CD4-positive, alpha-beta T cell (primary cell): ENCODE measurements at places on chromosomes 3 and 15.

DNA sequence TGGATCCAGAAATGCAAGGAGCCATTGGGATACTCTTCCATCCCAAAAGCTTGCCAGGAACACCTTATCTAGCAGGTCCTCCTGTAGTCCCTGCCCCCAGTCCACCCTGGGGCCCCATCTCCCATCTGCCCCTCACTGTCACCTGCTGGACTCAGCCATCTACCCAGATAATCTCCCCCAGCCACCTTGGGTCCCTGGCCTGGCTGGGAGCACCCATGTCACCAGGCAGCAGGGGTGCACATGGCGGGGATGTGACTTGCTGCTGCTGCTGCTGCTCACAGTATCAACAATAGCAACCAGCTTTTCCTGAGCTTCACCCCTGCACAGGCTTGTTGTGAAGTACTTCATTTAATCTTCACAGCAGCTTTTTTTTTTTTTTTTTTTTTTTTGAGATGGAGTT, 12.6 kb downstream of the PTH1R start:
- no peak for DNase-seq
- no peak overlapping the region for H3K27ac ChIP-seq
- H3K36me3 ChIP-seq = no peaks in the 10 kb centered on the region
- H3K4me1 ChIP-seq = peaks cover 12% of the 10 kb centered on the region
- H3K4me3 ChIP-seq = no peak overlapping the region

- H3K27ac ChIP-seq = no peak overlapping the region
- H3K27me3 ChIP-seq = no peaks in the 10 kb centered on the region
- peaks cover 4% of the 10 kb centered on the region for H3K4me1 ChIP-seq
- no peak overlapping the region for H3K4me3 ChIP-seq
These were observed 29.6 kb downstream of the FNDC3B start for GRCh38 chr3:172068977-172069376.

GRCh38 chr3:53957831-53958230, 66.2 kb upstream of the SELENOK start:
- H3K27ac ChIP-seq = no peak overlapping the region
- no peak overlapping the region for H3K4me3 ChIP-seq
- no peaks in the 10 kb centered on the region for H3K4me1 ChIP-seq
- DNase-seq = no peak
- peaks cover 2% of the 10 kb centered on the region for H3K27me3 ChIP-seq
- no peaks in the 10 kb centered on the region for H3K36me3 ChIP-seq

DNA sequence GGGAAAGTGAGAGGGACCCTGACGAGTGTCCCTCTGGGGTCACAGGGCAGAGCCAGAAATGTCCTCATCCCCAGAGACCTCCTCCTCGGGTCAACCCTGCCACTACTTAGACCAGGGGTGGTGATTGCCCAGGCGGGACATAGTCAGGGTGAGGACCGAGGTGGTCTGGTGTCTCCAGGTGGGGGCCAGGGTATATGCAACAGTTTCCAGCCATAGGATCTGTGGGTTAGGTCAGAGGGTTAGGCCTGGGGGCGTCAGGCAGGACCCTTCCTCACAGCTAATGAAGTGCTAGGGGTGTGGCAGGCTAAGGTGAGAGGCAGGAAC, 22.3 kb upstream of the FBLN2 start:
- no peak overlapping the region for H3K4me3 ChIP-seq
- H3K4me1 ChIP-seq = no peaks in the 10 kb centered on the region
- no peak overlapping the region for H3K27ac ChIP-seq
- H3K27me3 ChIP-seq = no peaks in the 10 kb centered on the region
- no peaks in the 10 kb centered on the region for H3K36me3 ChIP-seq
- DNase-seq = no peak

DNA sequence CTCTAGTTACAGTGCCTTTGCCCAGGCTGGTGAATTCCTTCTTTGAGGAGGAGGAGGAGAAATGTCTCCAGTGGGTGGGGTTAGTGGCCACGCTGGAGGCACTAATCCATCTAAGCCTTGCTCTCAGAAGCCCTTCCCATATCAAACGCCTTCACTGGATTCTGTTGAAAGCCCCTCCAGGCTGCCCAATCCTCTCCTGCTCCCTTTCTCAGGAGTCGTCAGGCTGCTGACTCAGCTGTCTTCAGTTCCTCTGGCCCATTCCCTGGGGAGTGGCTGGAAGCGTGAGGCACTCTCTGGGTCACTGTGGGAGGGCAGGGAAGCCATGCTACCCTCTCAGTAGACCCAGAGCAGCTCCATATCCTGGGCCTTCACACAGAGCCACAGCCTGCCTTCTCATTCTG, 2.7 kb downstream of the AP2M1 start:
- no peak overlapping the region for H3K4me3 ChIP-seq
- H3K4me1 ChIP-seq = peaks cover 35% of the 10 kb centered on the region
- H3K27me3 ChIP-seq = no peaks in the 10 kb centered on the region
- no peak overlapping the region for H3K27ac ChIP-seq
- H3K36me3 ChIP-seq = peaks cover 56% of the 10 kb centered on the region

DNA sequence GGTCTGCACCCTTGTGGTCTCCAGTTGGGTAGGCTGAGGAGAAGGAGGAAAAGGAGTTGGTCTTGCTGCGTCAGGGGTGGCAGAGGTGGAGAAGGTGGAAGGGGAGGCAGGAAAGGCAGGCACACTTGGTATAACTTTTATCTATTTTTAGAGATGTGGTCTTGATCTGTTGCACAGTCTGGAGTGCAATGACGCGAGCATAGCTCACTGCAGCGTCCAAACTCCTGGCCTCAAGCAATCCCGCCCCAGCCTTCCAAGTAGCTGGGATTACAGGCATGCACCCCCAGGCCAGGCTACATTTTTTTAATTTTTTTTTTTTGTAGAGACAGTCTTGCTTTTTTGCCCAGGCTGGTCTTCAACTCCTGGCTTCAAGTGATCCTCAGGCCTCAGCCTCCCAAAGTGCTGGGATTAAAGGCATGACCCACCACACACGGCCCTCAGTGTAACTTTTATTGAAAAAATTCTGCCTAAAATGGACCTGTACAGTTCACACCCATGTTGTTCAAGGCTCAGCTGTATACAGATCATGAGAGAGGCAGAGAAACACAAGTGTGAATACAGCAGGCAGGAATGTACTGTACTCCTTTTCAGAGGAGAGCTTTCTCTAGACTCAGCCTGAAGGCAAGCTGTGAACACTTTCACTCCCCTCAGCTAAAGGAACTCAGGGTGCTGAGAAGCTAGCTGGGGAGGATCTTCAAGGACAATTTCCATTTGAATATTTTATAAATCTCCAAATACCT, 2.1 kb upstream of the RHOV start:
- no peak overlapping the region for H3K27ac ChIP-seq
- H3K4me1 ChIP-seq = peaks cover 14% of the 10 kb centered on the region
- no peaks in the 10 kb centered on the region for H3K36me3 ChIP-seq
- no peak overlapping the region for H3K4me3 ChIP-seq
- no peaks in the 10 kb centered on the region for H3K27me3 ChIP-seq

DNA sequence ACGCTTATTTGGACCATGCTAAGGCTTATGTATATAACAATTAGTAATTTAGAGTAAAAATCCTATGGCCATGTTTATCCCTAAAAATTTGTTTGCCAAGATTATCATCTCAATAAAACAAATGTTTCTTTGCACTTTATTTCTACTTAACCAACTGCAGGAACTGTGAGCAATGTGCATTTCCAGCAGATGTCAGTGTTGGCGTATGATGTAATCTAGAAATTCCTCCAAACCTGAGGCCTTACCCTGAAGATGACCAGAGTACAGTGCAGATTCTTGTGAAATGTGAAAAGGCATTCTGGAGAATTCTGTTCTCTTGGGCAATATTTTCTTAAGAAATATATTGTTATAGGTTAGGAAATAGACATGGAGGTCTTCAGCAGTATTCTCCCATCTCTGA, 205.9 kb downstream of the MBNL1 start:
- H3K27me3 ChIP-seq = no peaks in the 10 kb centered on the region
- H3K36me3 ChIP-seq = no peaks in the 10 kb centered on the region
- peaks cover 10% of the 10 kb centered on the region for H3K4me1 ChIP-seq

- no peak overlapping the region for H3K27ac ChIP-seq
- H3K4me1 ChIP-seq = peaks cover 18% of the 10 kb centered on the region
- H3K27me3 ChIP-seq = no peaks in the 10 kb centered on the region
- no peaks in the 10 kb centered on the region for H3K36me3 ChIP-seq
- H3K4me3 ChIP-seq = no peak overlapping the region
These were observed 168.3 kb downstream of the SLCO3A1 start for GRCh38 chr15:92021792-92022191.

GRCh38 chr3:52670621-52671521, 14.8 kb downstream of the PBRM1 start:
- no peak for DNase-seq
- H3K27me3 ChIP-seq = no peaks in the 10 kb centered on the region
- peak overlapping the region; percentile 9 for H3K27ac ChIP-seq
- H3K4me1 ChIP-seq = peaks cover 9% of the 10 kb centered on the region
- H3K4me3 ChIP-seq = no peak overlapping the region
- H3K36me3 ChIP-seq = peaks cover 39% of the 10 kb centered on the region

DNA sequence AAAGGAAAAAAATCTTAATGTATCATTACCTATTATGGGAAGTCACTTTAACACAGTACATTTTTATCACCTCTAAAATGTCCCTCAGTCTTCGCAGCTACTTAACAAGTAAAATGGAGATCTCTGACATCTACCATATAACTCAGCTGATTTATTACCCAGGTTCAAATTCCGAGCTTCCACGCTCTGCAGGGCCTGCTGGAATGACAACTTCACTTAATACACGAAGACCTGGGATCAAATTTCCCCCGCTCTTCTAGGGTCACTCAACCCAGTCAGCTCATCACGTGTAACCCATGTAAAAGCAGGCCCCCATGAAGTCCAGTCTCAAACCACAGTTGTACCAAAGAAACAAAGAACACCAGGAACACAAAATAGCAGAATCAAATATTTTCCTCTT, 44.2 kb upstream of the ACP3 start:
- H3K4me1 ChIP-seq = no peaks in the 10 kb centered on the region
- DNase-seq = no peak

DNA sequence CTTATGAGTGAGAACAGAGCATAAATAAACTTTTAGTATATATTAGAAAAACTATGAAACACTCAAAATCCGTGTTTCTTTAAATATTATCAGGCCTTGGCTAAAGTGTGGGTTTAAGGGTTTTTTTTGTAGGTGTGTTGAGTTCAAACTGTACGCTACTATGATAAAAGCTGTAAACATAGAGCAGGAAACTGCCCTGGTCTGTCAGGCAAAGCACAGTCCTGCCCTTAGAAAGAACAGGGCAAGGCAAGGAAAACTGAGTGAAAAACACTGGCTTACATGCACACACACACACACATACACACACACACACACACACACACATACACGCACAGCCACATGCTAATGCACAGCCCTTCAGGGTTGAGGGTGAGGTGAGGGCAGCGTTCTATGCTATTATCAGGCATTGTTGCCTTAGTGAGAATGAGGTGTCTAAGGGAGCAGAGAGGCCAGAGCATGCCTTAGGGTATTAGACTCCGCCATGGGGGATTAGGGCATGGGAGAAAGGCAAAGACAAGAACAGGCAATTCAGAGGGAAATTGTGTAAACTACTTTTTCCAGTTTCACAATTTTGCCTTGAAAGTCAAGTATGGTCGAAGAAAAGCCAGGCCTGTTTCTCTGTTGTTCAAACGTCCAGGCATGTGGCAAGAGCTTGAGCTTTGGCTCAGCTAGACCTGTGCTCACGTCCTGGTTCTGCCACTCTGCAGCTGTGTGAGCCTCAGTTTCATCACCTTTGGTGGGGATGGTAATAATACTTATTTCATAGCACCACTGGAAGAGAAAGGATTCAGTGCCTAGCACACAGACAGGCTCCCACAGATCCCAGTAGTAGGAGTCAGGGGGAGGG, 36.3 kb upstream of the TPM1 start:
- no peak overlapping the region for H3K27ac ChIP-seq
- H3K4me1 ChIP-seq = no peaks in the 10 kb centered on the region
- DNase-seq = no peak
- no peaks in the 10 kb centered on the region for H3K27me3 ChIP-seq
- no peaks in the 10 kb centered on the region for H3K36me3 ChIP-seq
